ENCODE measurements at places on chromosomes 1 and 21.

GRCh38 chr1:237913345-237913744 is 22.6 kb upstream of the ZP4 start:
- no peak for DNase-seq

DNA sequence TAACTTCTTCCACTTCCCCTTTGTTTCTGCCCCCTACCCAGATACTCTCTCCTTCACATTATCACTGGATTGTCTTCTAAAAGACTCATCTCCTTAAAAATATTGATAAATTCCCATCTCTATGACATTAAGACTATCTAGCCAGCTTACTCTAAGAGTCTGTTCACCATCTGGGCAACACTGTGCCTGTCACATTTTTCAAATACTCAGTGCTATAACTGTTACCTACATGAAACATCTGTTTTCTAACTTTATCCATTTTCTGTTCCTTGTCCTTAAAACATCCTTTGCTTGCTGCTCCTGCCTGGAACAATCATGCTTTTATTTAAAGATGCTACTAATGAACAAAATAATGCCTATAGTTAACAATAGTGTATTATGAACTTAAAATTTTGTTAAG is 81.4 kb downstream of the NCAM2 start:
- no peak for DNase-seq

DNA sequence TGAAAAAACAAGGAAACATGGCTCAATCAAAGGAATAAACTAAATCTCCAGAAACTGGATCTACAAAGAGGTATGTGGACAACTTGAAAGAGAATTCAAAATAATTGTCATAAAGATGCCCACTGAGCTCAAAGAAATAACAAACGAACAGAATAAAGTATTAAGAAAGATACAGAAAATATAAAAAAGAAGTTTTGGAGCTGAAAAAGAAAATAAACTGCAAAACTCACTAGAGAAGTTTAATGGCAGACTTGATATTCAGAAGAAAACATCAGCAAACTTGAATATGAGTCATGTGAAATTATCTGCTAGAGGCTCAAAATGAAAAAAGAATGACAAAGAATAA is 208.1 kb upstream of the SAMSN1 start:
- no peak for DNase-seq

DNA sequence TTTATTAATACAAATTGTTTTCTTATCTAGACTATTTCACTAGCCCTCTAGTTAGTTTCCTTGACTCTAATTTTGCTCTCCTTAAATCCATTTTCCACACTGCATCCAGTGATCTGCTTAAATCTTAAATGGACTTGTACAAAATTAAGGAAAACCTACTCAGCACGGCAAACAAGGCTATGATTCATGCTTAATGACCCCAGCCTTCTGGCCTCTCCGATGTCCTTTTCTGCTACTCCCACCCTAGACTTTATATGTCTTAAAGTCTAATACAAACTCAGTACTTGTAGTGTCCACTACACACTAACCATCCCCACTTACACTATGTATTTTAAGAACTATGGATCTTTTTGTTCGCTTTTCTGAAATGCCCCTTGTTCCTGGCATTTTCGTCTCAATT is 2.2 kb downstream of the TMED5 start:
- DNase-seq = no peak

DNA sequence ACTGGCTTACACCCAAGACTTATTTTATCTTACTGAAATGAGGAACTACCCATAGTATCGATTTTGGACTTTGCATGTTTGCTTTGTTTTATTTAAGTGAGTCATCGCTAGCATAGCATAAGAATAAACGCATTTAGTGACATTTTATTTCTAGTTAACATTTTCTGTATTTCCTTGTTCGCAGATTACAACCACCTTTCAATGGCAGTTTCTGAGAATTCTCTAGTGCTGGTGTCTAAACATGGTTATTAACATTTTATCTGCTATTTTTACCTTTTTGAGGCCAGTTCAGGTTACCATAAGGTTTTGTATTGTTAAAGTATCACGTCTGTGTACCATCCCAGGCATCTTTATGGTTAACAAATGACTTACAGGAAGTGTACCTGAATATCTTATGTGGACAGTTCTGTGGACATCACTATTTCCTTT is 24.5 kb downstream of the EEIG2 start:
- DNase-seq = no peak

DNA sequence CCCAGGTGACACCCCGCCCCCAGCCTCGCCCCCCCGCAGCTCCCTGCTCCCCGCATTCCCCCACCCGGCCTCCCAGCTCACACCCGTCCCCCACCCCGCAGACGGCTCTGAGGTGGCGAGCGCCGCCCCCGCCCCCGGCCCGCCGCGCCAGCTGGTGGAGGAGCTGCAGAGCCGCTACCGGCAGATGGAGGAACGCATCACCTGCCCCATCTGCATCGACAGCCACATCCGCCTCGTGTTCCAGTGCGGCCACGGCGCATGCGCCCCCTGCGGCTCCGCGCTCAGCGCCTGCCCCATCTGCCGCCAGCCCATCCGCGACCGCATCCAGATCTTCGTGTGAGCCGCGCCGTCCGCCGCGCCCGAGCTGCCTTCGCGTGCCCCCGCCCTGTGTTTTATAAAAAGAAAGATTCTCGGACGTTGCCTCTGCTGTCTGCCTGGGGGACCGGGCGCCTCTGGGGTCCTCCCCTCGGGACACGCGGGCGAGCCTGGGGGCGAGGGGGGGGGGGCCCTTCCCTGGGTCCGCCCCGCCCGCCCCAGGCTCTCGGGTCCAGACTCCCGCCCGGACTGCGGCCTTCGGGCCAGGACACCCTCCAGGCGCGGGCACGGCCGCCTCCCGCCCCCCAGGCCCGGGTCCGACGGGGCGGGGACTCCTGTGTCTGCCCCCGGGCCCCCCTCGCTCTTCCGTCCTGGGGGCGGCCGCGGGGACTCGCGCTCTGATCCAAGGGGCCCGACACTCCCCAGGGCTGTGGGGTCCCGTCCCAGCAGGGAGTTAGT is 1.6 kb upstream of the MMP23B start:
- DNase-seq = peak; percentile 84

GRCh38 chr1:198657550-198658064 is 18.8 kb downstream of the PTPRC start:
- DNase-seq = no peak

DNA sequence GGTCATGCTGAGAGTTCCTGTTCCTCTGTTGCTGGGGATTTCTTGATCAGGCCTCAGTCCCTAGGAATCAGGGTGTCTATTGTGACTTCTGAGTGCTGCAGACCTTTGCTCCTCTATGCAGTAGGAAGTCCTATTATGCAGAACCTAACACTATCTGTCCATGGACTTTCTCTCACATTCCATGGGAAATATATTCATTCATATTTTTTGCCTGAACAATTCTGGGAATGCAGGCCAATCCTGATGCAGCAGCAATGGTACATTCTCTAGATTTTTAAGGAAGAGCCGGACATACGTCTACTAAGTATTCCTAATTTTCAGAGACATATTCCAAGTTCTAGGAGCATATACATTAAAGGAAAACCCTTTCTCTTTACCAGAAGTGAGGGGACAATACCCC is 61.1 kb upstream of the C1orf87 start:
- DNase-seq = no peak

DNA sequence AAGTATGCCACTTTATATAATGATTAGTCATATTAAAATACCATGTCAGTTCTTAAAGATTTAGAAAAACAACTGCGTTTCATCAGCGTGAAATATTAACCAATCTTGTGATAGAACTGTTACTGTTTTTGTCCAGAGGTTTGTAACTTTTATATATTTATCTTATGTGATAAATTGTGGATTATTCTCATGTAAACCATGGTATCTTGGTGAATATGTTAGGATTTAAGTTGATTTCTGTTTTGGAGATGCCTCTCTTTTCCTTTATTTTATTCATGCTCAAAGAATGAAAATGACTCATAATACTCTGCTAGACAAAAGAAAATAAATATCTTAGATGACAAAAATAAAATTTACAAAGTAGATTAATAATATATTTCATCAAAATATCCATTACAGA is 88.4 kb downstream of the ADGRL4 start:
- DNase-seq = no peak

DNA sequence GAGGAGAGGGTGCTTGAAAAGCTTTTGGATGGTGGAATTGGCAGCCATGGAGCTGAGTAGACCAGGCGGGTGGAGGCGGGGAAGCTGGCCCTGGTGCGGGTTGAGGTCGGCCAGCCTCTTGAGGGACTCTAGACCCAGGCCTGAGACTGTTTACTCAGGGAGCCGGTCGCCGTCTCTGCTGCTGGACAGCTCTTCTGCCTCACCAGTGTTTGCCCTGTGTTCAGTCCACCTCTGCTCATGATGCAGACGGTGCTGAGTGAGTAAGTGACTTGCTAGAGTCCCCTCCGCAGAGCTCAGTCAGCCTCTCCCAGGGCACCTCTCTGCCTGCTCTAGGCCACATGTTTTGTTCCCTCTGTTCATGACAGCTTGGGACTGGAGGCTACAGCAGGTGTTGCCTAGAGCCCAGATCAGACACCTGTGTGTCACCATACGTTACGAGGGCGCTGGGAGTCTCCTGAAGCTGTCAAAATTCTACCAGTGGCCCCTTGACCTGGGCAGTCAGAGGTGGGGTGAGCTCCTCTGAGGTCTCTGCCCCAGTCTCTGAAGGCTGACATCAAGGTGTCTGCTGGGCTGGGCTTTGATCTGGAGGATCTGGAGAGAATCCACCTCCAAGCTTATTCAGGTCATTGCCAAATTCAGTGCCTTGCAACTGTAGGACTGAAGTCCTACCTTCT is 73.5 kb upstream of the WNT4 start:
- no peak for DNase-seq

DNA sequence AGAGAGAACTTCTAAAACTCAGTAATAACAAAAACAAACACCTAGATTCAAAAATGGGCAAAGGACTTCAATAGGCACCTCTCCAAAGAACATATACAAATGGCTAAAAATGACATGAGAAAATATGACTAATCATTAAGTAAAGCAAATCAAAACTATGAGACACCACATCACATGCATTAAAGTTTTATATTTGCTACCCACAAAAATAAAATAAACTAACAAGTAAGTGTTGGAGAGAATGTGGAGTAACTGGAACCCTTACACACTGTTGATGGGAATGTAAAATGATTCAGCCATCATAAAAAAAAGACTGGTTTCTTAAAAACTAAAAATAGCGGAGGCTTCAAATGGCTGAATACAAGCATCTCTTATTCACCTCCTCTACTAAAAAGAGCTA is 262.1 kb upstream of the PKN2 start:
- no peak for DNase-seq

DNA sequence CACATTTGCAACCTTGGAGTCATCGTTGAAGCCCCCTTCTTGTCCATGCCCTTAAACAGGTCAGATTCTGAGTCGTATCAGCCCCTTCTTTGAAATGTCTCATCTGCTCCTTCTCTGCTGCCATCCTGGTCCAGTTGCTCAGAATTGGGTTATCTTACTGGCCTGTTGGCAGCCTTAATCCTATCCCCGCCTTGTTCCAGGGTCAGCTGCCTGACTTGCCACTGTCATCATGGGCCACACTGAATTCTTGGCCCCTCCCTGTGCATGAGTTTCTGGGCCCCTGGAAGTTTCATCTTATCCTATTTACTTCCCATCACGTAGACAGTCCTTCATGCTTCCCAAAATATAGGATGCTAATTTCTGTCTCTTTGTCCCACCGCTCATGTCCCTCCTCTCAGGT is 23.7 kb downstream of the IRF2BP2 start:
- no peak for DNase-seq

GRCh38 chr1:1573843-1574720 is 581 bp downstream of the SSU72 start:
- no peak for DNase-seq

GRCh38 chr1:168442931-168443330 is 100.9 kb downstream of the XCL2 start:
- DNase-seq = no peak

Measured in activated CD8-positive, alpha-beta memory T cell treated with anti-CD3 and anti-CD28 coated beads for 1 hour (primary cell).